DMS53 (cell line): ENCODE measurements at places on chromosomes 3 and 15.

- DNase-seq = no peak
Measured at GRCh38 chr15:57458356-57458781, 82.1 kb downstream of the CGNL1 start.

GRCh38 chr15:31487811-31488436, 161.3 kb downstream of the KLF13 start:
- peak; percentile 5 for DNase-seq

DNA sequence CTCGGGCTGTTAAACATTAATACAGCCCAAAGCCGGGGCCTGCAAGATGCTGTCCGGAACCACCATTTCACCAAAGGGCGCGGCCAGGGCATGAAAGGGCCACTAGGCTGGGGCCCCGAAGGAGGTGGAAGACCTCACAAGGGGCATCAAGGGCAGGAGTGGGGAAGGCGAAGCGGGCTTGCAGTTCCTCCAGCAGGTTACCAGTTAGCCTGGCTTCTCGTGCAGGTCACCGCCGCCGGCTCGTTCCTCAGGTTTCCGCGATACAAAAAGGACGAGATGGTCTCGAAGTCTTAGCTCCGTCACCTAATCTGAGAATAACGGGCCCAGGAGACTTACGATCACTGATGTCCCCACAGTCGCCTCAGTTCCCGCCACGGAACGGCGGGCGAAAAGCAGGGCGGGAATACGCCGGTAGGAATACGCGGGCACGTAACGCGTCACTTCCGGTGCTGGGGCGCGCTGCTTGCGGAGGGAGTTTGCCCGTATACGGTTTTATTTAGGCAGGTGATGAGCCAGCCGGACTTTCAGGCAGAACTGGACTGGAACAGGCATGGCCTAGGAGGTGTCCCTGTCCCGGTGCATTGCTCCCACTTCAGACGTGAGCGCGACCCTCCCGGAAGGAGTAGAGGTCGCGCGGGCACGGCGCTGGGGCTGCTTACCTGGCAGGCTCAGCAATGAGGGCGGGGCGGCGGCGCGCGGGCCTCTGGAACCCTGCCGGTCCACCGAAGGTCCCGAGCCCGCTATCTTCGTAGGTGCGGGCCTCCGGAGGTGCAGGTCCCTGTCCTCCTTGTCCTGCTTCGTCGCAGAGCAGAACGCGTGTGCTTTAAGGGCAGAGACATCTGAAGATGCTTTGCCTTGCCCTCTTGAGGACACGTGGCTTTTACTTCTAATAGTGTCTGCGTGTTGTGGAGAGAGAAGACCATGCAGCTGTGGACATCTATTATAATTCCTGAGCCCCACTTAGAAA, at the start of gene RFC4:
TSS of gene RFC4 (minus strand) at position 394 of the 967 bp plus-strand sequence. CDS start 1,769 bp downstream, outside the sequence.
- DNase-seq = peak; percentile 90

DNA sequence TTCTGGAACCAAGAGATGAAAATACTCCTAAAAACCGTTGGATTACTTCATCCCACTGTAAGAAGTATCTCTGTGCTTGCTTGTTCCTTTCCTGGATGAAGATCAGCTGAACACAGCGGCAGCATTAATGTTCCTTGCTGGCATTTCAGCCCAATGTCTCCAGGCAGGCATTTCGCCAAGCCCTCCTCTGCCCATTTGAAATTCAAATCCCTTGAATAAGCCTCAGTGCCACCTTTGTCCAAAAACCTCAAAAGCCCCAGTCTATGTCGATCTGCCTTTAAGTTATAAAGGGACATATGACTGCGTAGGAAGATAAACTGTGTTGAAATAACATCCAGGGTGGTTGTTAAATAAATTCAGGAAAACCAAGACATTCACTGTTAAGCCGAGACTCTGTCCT, 156.8 kb upstream of the PDZRN3 start:
- no peak for DNase-seq

GRCh38 chr15:42784705-42785104, 47.8 kb upstream of the CDAN1 start:
- DNase-seq = no peak
